Activated gamma-delta T cell treated with anti-CD3 and anti-CD28 coated beads, Interleukin-2, amount 50 U/mL, for 16 hours (primary cell): ENCODE measurements at places on chromosomes 12 and 14.
A peak's percentile ranks its signal among the peaks of the same experiment; 100 is the strongest.

- no peak for DNase-seq
Observed at GRCh38 chr14:52833891-52834290, 42.5 kb upstream of the GNPNAT1 start.

GRCh38 chr14:44791730-44792129 lies 170.0 kb downstream of the KLHL28 start:
- no peak for DNase-seq

DNA sequence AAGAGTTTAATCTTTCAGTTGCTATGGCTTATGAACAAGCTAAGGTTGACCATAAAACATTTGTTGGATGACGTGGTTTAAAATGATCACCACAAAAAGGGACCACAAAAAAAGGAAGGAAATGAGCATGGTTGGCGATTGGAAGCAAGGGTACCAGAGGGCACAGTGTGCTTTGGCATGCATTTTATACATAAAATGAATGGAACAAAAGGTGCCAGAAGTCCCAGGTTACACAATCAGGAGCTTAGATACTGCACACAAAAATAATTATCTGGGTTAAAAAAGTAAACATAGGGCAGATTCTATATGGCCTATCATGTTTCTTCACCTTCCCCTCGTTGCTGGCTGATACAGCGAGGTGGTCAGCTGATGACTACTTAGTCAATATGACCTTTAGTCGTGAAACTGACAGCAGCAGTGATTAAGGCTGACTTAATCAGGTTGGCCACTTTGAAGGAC lies 50.7 kb downstream of the ZC3H14 start:
- DNase-seq = no peak

DNA sequence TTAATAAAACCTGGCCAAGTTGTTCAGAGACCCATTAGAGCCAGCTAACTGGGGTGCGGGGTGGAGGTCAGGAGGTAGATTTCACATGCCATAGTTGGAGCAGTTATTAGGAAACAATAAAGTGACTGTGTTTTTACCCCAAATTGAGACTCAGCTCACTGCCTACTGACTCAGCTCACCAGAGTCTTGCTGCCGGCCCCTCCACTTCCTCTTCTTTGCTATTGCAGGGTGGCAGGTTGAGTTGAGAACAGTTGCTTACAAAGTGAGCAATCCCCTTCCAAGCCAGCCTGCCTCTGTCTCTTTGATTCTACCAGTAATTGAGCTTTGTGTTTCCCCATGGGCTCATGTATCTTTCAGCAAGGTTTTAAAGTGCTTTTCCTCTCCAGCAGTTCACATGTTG lies 12.9 kb downstream of the ST8SIA1 start:
- no peak for DNase-seq

DNA sequence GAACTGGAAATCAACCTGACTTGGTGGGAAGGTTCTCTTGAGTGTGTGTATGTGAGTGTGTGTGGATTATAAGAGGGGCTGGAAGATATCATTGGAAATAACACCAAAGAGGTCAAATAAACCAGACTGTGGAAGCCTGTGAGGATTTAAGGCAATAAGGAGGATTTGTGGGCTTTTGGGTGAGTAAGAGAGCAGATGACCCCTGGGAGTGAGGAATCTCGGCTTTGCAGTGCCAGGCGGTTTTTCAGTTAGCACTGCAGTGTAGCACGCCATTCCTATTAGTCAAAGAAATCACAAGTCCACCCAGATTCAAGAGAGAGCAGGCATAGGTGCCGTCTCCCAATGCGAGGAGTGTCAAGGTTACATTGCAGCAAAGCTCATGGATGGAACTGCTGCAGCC lies 63.3 kb downstream of the CALM1 start:
- no peak for DNase-seq

DNA sequence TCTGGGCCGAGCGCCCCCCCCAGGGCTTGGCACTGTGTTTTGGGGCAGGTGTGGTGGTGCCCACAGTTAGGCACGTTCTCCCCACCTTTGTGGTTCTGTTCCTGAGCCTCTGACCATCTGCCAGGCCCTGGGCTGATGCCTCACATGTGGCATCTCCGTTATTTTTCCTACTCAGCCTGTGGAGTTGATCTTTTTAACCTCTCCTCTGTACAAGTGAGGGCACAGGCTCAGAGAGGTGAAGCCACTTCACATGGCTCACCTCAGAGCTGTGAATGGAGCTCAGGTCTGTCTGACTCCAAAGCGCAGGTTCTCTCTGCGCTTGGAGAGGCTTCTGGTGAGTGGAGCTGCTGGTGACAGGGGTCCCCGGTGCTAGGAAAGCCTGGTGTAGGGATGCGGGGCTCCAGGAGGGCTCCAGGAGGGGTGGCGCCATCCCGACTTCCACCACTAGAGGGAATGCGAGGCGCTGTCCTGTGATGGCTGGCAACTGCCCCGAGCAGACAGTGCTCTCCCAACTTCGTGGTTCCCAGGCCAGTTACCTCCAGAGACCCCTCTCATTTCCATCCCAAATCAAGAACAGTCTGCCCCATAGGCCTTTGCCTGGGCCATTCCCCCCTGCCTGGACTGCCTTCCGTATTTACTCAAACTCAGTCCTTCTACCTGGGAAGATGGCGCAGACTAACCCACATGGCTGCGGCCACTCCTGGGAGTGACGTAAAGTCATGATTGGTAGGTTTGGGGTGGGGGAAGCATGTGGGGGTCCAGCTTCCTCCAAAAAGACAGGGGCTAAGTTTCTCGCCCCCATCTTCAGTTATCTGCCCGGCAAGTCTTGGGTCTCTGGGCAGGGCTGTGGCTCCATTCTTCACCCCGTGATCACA lies 9.9 kb downstream of the BCL7A start:
- DNase-seq = peak; percentile 40
